Hepatocyte (in vitro differentiated cells): ENCODE measurements at places on chromosomes 7 and 10.

- DNase-seq = no peak
Observed at GRCh38 chr10:11225935-11226334, 208.3 kb downstream of the CELF2 start.

DNA sequence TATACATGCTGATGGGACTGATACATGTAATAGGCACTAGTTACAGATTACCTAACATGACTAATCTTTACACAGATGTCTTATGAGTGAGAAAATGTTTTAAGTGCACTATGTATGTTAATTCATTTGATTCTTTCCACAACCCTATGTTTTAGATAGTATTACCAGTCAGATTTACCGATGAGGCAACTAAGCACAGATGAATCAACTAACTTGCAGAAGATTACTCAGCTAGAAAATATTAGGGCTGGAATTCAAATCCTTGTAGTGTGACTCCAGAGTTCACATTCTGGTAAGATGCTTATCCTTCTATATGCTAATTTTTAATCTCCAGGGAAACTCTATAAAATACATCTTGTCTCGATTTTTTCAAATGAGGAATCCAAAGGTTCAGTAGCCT is 964.9 kb downstream of the REEP3 start:
- no peak for DNase-seq

DNA sequence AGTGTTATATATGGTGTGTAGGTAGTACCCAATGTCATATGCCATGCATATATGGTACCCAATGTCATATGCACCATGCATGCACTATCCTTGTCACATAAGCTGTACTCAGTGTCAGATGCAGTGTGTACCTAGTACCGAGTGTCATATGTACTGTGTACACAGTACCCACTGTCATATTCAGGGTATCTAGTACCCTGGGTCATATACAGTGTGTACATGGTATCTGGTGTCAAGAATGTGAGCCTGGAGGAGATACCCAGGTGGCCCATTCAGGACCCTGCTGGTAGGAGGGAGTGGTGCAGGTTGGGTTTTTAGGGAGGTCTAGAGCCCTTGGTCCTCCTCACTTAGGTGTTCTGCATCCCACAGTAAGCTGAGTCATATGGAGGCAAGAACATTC is 1.8 kb downstream of the ZMYND11 start:
- peak; percentile 23 for DNase-seq

- DNase-seq = peak; percentile 44
Observed at GRCh38 chr7:132298790-132299189, 277.5 kb downstream of the PLXNA4 start.

DNA sequence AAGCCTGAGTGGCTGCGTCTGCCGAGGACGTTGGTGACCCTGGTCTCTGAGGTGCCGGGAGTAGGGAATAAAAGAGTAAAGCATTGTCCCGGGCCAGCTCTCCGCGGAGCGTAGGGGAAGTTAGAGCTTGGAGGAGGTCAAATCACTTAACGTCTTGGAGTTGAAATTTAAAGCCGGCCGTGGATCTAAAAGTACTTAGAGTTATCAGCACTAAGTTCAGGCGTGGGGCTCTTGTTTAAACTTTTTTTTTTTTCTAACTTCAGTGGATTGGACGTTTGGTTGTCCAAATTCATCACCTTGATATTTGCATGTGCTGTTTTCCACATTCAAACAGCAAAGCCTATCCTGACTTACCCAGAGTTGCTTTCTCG is 700 bp downstream of the NIPSNAP2 start:
- no peak for DNase-seq

- peak; percentile 16 for DNase-seq
Observed at GRCh38 chr10:91798649-91799611, 704 bp downstream of the TNKS2 start.

DNA sequence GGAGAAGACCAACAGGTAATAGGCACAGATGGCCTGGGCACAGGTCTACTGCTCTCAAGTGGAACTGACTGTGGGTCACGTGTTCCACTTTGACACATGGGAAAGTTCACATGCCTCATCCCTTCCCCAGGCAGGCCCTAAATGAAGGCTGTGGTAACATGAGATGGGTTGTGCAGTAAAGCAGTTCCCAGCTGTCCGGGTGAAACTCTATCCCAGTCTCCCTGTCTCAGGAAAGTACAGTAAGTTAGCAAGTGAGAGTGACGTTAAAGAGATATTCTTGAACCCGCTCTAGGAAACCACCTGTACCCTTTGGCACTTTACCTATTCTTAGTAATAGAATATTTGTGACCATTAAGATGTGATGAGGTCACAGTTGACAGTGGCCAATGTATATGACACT is 343.7 kb upstream of the AOAH start:
- DNase-seq = no peak

- no peak for DNase-seq
Observed at GRCh38 chr7:137932881-137933269, 69.0 kb downstream of the CREB3L2 start.

GRCh38 chr7:157139111-157139809 is 534 bp downstream of the UBE3C start:
- DNase-seq = peak; percentile 60

DNA sequence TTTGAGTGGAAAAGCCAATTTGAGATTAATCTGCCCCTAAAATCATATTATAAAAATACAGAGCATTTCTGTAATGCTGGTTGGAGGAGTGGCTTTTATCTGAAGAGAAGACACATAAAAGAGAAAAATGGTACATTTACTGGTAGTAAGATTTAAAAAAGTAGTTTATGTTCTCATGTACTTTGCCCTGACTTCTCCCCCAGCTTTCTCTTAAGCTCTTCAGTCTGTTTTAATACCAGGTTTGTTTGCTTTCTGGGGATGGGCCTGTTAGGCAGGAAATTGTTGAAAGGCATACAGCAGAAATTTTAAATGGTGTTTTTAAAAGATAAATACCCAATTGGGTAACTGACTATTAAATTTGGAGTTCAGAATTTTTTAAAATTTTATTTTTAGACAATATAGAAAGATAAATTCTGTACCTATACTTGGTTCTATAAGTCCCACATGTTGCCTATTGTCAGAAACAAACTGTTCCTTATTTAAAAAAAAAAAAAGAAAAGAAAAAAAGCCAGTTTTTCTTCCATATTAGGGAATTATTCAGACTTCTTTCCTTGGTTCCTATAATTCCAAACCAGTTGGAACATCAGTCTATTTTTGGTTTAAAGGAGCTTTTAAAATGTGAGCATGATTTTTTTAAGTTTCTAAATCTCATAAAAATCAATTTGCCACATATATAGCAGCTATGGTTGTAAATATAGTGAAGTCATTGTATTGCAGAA is 136.6 kb downstream of the ARID5B start:
- DNase-seq = peak; percentile 51

DNA sequence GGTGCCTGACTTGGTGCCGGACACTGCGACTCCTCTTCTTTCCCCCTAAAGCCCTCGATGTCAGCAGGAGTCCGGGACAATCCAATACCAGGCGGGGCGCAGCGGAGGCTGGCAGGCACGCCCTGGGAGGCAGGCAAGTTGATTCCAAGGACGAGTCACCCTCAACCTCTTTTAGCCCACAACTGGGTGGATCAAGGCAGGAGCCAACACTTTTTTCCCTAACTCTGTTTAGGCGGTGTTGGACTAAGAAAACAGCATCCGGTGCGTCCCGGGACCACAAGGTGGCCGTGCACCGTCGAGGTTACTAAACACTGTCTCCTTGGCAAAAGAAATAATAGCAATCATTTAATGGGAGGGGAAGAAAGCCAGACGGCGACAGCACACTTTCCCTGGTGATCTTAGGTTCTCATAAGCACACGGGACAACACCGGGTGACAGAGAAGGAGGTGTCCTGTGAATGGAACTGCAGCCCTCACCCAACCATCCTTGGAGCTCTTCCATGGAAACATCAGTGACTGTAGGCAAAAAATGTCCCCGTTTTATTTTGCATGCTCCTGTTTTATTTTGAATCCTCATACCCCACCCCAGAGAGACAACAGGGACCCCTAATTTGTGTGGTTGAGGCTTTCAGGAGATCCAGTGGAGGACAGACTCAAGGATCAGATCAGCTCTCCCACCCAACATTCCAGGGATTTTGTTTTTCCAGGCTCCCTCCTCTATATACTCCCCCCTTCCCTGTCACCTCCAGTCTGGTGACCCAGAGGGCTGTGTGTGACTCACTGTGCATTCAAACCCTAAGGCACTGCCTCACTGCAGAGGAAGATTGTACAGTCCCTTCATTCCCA is 1.3 kb upstream of the CALCR start:
- DNase-seq = no peak

- no peak for DNase-seq
Observed at GRCh38 chr10:128776673-128777252, 650.5 kb upstream of the MKI67 start.

DNA sequence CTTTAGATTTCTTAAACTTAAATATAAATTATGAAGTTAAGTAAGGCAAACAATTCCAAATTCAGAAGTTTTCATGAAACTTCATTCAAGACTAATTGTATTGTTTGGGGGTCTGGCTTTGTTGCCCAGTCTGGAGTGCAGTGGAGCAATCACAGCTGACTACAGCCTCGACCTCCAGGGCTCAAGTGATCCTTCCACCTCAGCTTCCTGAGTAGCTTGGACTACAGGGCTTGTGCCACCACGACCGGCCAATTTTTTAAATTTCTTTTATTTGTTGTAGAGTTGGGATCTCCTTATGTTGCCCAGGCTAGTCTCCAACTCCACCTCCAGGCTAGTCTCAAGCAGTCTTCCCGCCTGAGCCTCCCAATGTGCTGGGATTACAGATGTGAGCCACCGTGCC is 12.5 kb downstream of the P4HA1 start:
- no peak for DNase-seq

DNA sequence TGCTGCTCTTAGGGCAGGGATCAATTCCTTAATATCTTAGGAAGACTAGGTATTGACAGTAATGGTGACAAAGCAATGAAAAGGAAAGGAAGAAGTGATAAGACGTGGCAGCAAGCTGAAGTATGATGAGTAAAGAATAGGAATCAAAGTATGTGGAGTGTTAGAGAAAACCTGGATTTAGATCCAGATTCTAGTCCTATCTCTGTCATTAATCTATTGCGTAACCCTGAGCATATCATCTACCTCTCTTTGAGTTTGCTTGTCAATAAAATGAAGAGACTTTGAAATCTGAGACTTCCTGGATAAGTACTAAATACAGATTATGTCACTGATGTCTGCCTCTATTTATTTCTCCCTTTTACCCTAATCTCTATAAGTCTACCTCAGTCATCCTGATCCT is 89.2 kb downstream of the PTEN start:
- no peak for DNase-seq

GRCh38 chr7:147412782-147413556 is 1177.6 kb upstream of the C7orf33 start:
- DNase-seq = no peak

DNA sequence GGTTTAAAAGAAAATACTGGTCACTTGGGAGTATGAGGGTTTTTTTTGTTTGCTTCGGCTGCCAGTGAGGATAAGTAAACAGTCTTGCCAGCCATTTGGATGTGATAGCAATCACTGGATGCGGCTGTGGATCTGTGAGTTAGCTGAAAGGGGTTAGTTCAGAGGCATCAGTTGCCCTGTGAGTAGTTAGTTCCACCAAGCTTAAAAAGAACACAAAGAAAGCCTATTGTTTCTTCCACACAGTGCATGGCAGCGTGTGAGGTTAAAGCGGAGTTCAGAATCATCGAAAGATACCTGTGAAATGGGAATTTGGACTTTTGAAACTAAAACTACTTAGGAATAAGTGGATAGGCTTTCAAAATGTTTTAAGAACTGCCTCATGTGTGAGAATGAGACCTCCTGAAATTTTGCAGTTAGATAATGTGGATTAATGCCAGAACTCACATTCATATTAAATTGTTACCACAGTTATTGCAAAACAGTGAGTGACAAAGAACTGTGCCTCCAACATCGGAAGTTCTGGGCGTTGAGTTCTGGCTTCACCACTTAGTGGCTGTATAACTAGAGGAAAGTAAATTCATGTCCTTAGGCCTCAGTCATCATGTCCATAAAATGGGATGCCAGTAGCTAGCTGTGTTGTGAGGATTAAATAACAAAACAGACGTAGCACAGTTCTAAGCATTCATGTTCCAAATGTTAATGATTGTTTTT is 31.3 kb downstream of the KIAA1217 start:
- DNase-seq = peak; percentile 19

- DNase-seq = no peak
Observed at GRCh38 chr7:95045236-95045923, 138.0 kb downstream of the PPP1R9A start.
